ENCODE measurements at places on chromosomes 6 and 20.
A peak's percentile ranks its signal among the peaks of the same experiment; 100 is the strongest.

DNA sequence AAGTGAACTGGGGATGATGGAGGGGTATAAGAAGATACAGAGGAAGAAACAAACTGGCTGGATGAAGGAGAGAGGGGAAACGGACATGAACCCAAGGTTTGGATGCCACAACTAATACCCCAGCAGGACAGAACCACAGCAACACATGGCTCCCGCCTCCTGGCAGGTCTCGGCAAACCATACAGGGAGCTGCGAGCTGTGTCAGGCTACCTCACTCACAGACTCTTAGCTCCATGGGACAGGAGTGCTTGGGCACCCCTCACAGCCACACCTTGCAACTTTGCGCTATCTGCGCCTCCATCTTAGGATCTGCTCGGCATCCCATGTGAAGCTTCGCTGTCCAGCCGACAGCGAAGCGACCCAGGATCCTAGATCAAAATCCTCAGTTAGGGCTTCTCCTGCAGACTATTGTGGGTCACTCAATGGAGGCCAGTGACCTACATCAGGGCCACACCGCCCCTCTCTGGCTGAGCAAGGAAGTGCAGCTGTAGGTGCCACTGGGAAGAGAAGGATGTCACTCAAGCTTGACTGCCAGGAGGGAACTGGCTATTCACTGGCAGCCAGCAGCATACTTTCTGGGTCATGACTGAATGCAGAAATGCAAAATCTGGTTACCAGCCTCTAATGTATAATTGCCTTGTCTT is 174.4 kb upstream of the RIN2 start:
- DNase-seq = no peak

DNA sequence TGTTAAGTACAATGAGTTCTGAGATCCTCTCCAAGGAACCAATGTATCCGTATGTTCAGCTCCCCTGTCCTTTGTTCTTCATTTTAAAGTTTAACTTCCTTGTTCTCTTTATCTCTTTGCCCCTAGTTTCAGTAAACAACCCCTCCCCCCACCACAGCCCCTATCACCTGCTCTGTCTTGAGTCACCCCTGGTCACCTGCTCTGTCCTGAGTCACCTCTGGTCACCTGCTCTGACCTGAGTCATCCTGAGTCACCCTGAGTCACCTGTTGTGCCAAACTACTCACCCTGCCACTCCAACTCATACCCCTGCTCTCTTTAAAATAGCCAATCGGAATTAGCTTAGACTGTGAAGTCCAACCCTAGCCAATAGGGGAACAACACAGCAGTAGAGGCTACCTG is 288.7 kb upstream of the CDYL start:
- DNase-seq = no peak

DNA sequence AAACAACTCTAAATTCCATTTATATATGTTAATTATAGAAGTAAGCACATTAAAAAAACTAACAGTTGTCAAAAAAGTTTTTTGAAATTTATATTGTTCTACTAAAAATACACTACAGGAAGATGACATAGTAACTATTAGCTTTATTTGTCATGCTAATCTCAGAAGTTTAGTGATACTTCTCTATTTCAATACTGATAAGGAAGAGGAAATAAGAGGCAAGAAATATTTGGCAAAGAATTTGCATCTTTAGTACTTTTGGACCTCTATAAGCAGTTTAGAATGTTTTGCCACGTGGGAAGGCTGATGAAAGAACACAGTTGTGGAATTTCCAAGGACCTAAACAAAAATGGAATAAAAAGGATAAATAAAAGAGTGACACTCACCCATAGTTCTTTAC is 12.6 kb downstream of the IFNGR1 start:
- DNase-seq = no peak

GRCh38 chr6:24581084-24581669 is 64.8 kb downstream of the KIAA0319 start:
- no peak for DNase-seq

GRCh38 chr20:32019156-32019510 is 8.9 kb downstream of the CCM2L start:
- DNase-seq = peak; percentile 6

DNA sequence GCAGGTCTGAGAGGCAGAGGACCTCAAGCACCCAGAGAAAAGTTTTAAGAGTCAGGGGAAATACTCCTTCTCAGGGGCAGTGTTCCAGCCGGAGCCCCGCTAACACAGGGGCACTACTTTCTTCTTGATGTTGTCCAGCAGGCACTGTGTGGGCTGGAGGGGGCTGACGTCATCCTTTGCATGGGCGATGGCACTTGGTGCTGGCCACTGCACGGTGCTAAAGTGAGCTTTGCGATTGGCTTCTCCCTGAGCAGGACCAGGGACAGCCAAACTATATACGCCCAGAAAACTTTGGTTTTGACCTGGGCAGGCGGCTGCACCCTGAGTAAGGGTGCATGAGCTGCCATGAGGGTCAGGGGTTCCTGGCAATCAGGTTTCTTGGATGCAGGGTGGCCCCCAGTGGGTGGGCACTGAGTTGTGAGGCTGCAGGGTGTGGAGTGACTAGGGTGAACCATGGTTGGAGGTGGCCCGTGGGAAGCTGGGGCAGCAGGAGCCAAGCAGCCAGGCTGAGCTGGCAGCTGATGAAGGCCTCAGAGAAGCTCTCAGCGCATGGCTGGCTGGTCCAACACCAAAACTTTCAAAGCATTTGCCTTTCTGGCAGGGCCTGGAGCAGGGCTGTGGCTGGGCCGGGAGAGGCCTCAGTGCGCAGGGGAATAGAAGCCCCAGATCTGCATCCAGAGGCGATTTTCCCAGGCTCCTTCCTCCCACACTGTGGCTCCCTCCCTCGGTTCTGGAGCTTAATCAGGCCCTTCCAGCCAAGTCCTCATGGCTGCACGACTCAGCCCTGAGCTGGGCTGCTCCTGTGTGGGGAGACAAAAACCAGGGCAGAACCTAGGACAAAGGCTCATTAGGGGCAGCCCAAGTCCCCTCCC is 18.3 kb downstream of the MRPS18A start:
- DNase-seq = no peak

DNA sequence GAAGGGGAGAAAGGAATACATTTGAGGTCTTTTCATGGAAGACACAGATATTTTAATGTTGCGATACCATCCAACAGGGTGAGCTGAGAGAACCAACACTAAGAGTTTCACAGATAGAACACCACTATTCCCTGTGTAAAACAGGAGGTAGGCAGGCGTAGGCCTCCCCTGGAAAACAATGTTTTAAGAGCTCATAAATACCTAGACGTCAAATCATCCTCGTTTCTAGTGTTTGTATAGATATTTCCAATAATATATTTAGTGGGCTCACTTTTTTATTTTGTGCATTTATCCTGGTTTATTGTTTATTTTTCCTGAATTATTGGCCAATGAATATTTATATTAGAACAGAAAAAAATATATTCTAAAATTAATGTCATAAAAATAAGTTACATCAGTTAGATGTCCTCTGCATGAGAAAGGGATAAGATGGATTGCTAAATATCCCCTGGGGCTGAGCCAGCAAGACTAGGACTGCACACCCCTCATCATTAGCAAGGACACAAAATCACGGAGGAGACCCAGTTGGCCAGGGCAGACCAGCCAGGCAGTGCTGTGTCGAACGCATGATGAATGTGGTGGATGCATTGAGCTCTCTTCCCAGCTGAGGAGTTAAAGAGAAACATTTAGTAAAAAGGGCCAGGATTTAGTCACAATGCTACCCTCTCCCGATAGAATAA is 380.5 kb downstream of the C6orf118 start:
- DNase-seq = no peak

DNA sequence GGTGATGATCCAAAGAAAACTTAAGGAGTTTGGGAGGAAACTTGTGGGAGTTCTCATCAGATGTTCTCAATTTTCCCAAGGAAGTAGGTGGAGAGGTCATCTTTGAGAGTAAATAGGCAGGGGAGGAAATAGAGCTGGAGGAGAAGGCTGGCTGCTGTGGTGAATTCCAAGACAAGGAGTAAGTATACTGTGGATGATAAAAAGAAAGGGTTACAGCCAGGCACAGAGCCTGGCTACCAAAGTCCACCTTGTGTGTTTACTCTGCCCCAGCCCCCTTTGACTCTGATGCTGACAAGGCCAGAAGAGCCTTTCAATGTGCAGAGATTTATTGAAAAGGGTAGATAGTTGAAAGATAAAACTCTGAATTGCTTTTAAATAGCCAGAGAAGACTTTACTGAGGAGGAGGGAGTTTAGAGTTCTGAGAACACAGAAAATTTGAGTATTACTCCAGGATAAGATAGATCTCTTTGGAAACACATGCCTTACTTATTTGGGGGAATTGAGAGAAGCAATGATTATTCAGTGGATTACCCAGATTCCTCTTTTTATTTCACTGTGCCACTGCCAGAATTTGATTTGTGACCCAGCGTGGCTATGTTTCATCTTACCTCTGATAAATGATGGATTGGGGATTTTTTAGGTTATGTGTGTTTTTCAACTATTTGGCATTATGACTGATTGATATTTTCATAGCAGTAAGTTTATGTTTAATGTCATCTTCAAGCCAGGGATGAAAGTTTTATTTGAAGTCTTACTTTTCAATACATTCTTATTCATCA is 182.6 kb upstream of the JAG1 start:
- no peak for DNase-seq

GRCh38 chr20:34863421-34863965 is 9.2 kb downstream of the GGT7 start:
- DNase-seq = no peak

DNA sequence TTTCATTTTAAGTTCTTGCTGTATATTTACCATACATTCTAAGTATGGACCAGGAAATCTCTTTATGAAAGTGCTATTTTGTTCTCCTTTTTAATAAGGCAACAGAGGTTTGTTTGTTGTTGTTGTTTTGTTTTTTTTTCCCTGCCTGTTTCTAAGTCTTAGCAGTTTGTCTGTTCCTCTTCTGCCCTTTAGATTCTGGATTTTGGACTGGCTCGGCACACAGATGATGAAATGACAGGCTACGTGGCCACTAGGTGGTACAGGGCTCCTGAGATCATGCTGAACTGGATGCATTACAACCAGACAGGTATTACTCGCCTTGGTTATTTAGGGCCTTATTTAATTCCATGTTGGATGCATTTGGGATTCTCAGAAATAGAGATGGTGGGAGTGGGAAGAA is 48.0 kb downstream of the MAPK14 start:
- no peak for DNase-seq

GRCh38 chr20:24815931-24816330 is 133.1 kb upstream of the CST7 start:
- no peak for DNase-seq

DNA sequence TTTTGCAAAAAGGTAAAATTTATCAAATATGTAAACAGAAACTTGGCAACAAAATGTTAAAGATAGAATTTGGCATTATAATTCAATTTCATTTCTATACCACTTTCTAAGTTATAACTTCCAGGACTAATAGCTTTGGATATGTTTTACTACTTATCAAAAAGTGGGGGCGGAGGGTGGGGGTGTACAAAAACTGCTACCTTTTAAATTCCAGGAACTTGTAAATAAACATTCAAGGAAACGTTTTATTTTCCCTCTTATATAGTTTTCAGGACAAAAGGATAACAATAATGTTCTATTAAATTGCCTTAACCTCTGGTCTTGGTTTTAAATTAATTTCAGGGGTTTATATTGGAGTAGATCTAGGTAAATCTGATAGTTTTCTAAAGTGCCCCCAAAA is 103.8 kb downstream of the DST start:
- DNase-seq = no peak

DNA sequence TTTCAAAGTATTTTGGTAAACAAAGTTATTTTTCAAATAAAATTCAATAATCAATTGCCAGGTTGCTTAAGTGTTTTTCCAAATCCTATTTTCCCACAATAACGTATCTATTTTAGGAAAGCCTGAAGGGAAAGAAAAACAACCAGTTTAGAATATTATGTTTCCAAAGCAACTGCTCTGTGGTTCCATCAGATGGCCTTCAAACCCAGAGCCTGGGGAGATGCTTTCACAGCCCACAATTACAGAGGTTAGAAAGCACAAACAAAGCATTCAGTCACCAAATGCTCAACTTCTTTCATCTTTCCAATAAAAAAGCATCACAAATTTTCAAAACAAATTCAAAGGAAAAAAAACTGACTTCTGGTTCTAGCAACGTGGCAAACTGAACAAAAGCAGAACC is 66.0 kb downstream of the ELOVL5 start:
- no peak for DNase-seq

- no peak for DNase-seq
These were observed 828.6 kb upstream of the CITED2 start for GRCh38 chr6:140202964-140203515.

- DNase-seq = no peak
These were observed 10.0 kb downstream of the TCF15 start for GRCh38 chr20:600141-600540.

DNA sequence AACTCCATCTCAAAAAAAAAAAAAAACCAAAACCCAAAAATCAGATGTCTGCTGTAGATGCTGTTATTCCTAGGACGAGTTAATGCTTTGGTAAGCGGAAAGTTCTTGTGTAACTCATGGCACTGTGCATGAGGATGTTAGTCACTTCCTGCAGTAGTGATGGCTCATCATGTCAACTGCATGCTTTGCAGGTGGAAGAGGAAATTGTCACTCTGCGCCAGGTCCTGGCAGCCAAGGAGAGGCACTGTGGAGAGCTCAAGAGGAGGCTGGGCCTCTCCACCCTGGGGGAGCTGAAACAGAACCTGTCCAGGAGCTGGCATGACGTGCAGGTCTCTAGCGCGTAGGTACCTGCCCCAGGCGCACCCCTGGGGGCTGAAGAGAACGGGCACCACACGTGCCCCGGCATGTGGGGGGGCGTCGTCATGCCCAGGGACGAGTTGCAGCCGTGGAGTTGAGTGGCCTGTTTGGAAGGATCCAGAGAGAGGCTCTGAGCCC is 8.5 kb downstream of the TPD52L2 start:
- no peak for DNase-seq

DNA sequence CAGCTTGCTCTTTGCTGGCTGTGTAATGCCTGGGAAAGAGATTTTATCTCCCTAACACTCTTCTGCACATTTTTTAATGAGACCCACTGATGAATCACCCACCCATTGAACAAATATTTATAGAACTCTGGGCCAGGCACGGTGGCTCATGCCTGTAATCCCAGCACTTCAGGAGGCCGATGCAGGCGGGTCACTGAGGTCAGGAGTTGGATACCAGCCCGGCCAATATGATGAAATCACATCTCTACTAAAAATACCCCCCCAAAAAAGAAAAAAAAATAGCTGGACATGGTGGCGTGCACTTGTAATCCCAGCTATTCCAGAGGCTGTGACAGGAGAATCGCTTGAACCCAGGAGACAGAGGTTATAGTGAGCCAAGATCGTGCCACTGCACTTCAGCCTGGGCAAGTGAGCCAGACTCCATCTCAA is 82.1 kb upstream of the SIRPA start:
- no peak for DNase-seq

DNA sequence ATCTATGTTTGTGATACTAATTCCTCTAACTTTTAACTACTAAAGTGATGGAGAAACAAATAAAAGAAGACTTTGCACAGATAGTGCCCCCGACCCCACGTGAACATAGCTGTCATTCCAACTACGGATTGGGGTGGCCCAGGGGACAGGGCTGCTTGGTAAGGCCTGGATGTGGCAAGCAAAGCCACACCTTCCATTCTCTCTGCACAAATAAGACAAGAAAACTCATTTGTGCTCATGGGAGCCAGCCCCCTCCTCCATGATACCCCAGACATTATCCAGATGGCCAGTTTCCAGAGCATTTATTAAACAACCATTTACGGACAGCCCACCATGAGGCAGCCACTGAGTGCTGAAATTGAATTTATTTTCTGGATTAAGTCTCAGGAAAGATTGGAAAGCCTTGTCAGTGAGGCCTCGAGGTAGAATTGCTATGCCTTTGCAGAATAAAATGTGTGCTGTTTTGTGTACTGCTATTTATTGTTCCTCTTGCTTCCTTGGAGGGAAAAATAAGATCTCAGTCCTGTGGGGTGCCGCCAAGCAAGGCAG is 151.2 kb downstream of the UNC5CL start:
- DNase-seq = no peak

GRCh38 chr20:44501448-44501847 is 20.4 kb downstream of the SERINC3 start:
- DNase-seq = no peak

All from DMS79 (cell line).